Suprapubic skin (tissue), 4 donors: ENCODE measurements at places on chromosomes 1 and 21. TPM values are rescaled to one million over a fixed set of nuclear protein-coding genes. Genes with fewer than 3 reads are reported as not detected.

- no peak overlapping the region for H3K27ac ChIP-seq
- no peak for DNase-seq
- no peaks in the 10 kb centered on the region for H3K27me3 ChIP-seq
- H3K36me3 ChIP-seq: no peaks in the 10 kb centered on the region
Observed at GRCh38 chr1:163928651-163929050, 606.9 kb downstream of the NUF2 start.

DNA sequence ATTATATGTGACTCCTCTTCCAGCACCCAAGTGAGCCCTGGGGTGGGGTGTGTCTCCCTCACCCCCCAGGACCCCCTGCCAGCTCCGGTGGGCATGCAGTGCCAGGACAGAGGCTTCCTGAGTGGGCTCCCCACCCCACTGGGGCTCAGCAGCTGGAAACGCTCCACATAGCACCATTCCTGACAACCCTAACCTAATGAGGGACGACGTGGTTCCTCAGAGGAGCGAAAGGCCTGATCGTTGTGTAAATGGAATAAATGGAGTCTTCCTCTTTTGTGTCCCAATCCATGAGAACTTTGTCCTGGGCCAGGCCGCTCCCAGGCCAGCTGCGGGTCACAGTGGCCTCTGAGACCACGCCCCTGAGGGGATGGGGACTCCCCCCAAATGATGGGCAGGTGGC lies 1.8 kb upstream of the TSPEAR start:
- no peak overlapping the region for H3K4me3 ChIP-seq
- H3K27me3 ChIP-seq: peaks cover 64% of the 10 kb centered on the region
- no peak overlapping the region for H3K27ac ChIP-seq
- no peaks in the 10 kb centered on the region for H3K36me3 ChIP-seq
- peaks cover 39% of the 10 kb centered on the region for H3K4me1 ChIP-seq

DNA sequence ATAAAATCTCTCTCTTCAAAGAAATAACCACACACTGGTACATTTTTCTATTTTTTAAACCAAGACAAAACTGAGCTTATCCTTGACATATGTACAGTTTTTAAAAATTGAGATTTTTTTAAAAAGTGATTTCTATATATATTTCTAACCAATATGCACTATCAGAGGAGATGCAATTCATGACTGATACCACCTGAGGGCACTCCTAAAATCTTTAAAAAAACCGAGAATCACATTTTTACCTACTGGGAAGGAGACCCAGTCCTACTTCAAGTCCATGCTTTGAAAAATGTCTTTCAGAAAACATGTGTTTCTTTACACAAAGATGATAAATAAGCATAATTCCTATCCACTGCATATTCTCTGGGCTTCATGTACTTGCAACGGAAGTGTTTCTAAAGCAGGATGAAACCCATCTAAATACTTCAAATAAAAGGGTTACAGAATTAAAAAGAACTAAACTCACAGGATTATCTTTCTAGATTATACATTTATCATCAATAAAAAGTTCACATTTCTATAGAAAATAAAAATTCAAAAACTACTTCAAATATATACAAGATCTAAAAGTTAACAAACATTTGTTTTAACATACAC lies 98.6 kb downstream of the ENAH start:
- no peak overlapping the region for H3K4me3 ChIP-seq
- H3K4me1 ChIP-seq: no peaks in the 10 kb centered on the region
- H3K27me3 ChIP-seq: no peaks in the 10 kb centered on the region
- H3K36me3 ChIP-seq: peaks cover 3% of the 10 kb centered on the region
- no peak overlapping the region for H3K27ac ChIP-seq

Gene FCRL2
- total RNA-seq: not detected

- no peak for DNase-seq
- H3K4me1 ChIP-seq: peaks cover 22% of the 10 kb centered on the region
- H3K36me3 ChIP-seq: no peaks in the 10 kb centered on the region
Observed at GRCh38 chr1:116808848-116809508, 54.7 kb downstream of the CD2 start.
